ENCODE measurements at places on chromosomes 1 and 21.

GRCh38 chr1:37478451-37478881 lies 4.1 kb downstream of the ZC3H12A start:
- DNase-seq, result peak; percentile 26

DNA sequence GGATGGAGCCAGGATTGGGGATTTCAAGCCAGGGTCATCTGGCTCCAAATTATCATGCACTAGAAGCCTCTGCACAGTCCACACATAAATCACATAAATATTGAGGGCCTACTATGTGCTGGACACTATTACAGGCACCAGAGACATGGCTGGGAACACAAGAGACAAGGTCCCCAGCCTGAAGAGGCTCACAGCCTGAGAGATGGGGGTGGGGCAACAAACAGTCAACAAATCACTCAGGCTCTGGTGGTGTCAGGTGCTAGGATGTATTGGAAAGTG lies 41.6 kb upstream of the LAPTM5 start:
- DNase-seq, result no peak

- DNase-seq, result no peak
Observed at GRCh38 chr1:218658269-218658668, 313.1 kb downstream of the TGFB2 start.

DNA sequence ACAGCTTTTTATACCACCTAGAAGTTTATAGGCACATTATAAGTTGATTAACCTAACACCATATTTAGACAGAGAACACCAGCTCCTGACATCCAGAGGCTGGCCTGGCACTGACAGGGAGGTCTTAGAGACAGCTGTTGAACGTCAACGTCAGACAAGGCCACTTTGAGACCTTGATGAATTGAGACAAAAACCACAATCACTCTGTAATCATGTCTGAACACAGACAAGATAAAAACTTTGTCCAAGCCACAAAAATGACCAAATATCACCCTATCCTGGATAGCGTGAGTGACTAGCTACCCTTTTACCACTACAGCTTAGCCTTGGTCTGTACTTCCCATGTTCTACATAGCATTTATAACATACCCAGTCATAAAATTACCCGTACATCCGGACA lies 403.6 kb upstream of the CHRM3 start:
- DNase-seq, result no peak

DNA sequence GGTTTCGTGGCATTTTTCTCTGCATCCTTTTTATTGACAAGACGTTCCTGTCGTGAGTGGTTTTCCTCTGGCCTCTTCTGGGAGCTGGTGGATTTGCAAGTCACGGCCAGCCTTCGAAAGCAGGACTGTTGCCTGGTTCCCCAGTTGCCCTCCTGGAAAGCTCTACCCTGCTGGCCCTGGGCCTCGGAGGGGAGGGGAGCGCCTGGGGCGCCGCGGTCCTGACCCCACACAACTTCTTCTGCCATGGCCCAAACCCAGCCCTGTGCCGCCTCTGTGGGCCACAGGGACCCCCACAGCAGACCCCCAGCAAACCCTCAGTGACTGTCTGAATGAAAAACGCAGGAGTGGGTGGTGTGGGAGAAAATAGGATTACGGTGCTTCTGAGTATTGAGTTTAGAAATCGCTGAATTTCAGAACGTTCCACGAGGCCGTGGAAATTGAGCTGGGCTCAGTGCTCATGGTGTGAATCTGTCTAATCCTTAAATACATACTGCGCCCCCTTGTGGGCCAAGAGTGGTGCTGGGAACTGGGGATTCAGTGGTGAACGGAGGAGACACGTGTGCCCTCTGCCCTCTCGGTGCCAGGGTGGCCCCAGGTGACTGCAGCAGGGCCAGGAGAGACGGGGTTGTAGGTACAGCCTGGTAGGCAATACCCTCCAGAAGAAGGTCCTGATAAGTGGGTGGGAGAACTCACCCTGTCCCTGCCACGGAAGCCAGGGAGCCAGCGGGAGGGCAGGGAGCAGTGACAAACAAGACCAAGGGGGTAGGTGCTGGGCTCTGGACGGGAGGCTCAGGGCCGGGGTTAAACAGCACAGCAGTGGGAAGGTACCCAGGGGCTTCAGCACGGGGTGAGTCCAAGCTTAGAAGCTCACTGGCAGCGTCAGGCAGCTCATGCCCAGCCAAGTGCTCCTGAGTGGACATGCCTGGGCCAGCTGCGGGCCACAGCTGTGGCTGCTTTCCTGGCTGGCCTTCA lies 101.2 kb upstream of the COL6A1 start:
- DNase-seq, result peak; percentile 81

DNA sequence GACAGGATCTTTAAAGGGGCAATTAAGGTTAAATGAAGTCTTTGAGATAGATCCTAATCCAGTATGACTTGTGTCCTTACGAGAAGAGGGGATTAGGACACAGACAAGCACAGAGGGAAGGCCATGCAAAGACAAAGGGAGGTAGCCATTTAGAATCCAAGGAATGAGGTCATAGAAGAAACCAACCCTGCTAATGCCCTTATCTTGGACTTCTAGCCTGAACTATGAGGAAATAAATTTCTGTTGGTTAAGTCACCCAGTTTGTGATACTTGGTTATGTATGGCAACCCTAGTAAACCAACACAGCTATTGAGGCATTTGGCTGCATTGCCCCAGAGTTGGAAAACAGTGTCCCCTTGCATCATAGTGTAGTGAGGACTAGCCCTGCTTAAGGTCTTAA lies 121.3 kb downstream of the MAST2 start:
- DNase-seq, result no peak

DNA sequence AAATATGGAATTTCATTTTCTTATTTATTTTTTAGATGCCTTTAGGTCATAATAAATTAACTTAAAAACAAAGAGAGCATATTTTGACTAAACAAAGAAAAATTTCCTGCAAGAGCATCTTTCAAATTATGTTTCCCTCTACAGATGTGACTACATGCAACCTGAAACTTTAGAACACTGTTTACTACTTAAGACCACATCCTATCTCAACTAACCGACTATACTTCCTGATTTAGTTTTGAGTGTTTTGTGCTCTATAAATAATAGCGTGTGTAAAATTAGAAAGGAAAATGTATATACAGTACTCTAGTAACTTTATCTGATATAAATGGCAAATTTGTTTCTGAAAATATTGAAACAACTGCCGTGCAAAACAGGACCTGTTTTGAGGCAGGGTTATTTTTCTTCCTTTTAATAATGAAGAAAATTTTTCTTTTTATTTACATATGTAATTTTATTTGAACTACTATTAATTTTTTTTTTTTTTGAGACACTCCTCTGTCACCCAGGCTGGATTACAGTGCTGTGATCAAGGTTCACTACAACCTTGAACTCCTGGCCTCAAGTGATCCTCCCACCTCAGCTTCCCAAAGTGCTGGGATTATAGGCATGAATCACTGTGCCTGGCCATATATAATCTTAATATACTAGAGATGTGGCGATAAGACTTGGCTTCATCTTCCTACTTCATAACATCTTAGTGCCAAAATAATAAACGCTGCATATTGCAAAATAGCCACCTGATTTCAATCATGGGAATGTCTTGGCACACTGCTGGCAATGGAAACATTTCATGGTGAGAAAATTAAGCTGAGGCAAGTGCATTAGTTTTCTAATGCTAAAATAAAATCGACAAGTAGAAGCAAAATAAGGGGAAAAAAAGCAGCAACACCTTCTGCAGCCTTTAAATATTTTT lies 12.3 kb downstream of the ZRANB2 start:
- DNase-seq, result no peak

GRCh38 chr21:41425954-41426675 lies at the start of gene MX1:
TSS of gene MX1 (plus strand) at chr21:41426239. CDS start at chr21:41432071, 5,832 bp downstream.
- DNase-seq, result peak; percentile 94

GRCh38 chr1:224859651-224860050 lies 69.8 kb upstream of the DNAH14 start:
- no peak for DNase-seq

DNA sequence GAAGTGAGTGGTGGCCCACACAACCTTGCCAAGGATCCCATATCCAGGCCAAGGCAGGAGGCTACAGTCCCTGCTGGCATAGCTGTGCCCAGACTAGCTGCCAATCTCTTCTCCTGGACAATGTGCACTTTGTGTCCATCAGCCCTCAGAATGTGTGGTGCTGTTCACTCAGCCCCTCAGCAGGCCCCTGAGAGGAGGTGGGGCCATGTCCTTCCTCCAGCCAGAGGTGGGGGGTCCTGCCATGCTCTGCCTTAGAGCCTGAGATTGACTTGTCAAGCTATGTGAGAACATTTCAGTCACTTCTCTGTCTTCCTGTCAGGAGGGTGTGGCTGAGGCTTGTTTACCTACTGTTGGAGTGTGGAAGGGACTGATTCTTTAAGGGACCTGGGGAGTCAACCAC lies 1.4 kb downstream of the NCF2 start:
- DNase-seq, result peak; percentile 25

DNA sequence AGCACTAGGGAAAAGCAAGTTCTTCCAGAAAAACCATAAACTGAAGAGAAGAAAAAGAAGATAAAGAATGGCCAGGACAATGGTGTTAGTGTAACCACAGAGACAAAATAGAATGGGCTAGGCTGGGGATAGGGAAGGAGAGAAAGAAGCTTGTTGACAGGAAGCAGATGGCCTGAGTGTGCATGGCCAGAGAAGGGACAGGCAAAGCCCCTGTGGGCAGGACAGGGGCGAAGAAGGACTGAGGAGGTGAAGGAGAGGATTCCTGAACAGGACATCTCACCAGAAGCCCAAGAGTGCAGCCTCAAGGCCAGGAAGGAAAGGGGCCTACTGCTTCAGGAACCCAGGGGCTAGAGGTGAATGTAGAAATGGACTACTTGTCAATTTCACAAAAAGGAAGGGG lies 29.3 kb downstream of the IQGAP3 start:
- no peak for DNase-seq

GRCh38 chr1:206699626-206700025 lies 14.9 kb downstream of the MAPKAPK2 start:
- no peak for DNase-seq

Measured in left colon (tissue), 2 donors.